ENCODE measurements at places on chromosomes 1 and 21. TPM values are rescaled to one million over a fixed set of nuclear protein-coding genes. Genes with fewer than 3 reads are reported as not detected.

Gene ZNF593OS
- not detected for total RNA-seq

Gene FCRLA
- 0.49 TPM for total RNA-seq

Gene SLC44A3
- 13.8 TPM for total RNA-seq

- DNase-seq = peak; percentile 31
Observed at GRCh38 chr21:44686000-44686781, 4.2 kb upstream of the KRTAP12-1 start.

DNA sequence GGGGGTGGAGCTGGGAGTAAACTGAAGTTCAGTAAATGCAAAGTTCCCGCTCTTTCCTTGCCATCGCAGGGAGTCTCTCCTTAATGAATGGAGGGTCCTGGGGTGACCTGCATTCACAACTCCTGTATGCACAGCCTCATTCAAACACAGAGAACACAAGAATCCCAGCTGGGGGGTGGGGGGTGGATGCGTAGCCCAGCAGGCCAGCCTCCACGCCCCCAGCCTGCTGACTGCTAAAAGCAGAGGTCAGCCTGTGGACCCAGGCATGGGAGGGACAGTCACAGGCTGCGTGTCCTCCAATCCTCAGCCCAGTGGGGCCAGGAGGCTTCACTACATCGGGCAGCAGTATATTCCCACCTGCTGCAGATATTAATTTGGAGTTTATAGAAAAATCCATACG lies 263.1 kb downstream of the GRIK3 start:
- no peak for DNase-seq

DNA sequence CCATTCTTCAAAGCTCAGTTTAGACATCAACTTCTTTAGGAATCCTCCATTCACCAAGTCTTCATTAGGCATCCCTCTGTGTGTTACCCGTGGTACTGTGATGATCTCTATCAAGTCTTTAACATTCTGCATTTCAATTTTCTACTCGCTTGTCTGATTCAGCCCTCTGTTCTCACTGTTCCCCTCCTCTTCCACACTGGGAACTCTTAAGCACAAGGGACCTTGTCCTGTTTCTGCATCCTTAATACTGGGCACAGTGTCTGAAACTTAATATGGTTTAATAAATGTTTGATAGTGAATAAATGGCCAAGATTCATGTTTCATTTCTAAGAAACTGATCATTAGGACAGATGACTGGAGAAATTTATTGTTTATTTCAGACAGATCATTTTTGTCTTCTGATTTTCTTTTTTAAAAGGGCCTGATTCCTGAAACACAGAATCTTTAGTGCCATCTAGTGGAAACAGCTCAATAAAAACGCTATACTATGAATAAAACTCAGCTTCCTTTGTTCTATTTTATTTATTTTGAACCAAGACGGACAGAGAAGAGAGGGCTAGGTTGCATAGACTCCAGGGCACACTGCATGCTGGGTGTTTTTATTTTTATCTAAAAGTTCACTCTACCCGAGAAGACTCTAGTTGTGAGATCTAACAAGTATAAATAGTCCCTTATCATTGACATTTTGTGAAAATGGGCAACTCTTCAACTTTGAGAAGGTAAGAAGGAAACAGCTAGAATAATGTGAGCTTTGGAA lies 7.0 kb upstream of the TRIM45 start:
- no peak for DNase-seq

- DNase-seq = no peak
Observed at GRCh38 chr1:79532555-79532954, 526.0 kb upstream of the ADGRL4 start.

- DNase-seq = no peak
Observed at GRCh38 chr1:219414250-219414649, 198.7 kb downstream of the ZC3H11B start.
